ENCODE measurements at places on chromosomes 7 and 10. TPM values are rescaled to one million over a fixed set of nuclear protein-coding genes. Genes with fewer than 3 reads are reported as not detected.

Gene LRMDA
- 16.3 TPM for total RNA-seq

Gene RAB18
- 115 TPM for total RNA-seq

Gene CPXM2
- 1.5 TPM for total RNA-seq

Gene HOXA4
- total RNA-seq, result 3.4 TPM

Gene CRPPA
- total RNA-seq, result 3.6 TPM

Gene ITIH5
- 7.0 TPM for total RNA-seq

DNA sequence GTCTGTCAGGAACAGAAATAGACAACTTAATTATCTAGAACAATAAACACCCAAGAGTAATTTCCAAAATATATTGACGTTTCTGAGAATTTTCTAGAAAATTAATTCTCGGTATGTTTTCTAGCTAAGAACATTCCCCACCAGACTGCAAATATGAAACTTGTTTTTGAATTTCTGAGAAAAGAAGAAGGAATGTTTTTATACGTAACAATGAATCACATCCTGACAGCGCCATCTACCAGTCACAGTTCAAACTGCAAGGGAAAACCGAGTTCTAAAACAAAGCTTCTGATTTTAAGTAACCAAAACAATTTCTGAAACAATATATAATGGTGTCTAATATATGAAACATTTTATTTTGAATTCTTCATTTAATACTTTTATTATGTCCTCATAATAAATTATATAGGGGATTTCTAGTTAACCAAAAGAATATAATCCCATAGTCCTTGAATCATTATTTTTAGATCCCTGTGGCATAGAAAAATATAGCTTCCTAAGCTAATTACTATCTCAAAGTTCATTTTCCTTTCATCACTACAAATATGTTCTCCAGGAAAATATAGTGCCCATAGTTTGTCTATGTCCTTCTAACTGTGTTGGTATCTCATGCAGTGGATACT, 34.5 kb upstream of the MEOX2 start:
- H3K4me1 ChIP-seq, result no peaks in the 10 kb centered on the region
- H3K27me3 ChIP-seq, result no peaks in the 10 kb centered on the region
- H3K36me3 ChIP-seq, result no peaks in the 10 kb centered on the region
- no peak overlapping the region for H3K27ac ChIP-seq
- no peak overlapping the region for H3K4me3 ChIP-seq

DNA sequence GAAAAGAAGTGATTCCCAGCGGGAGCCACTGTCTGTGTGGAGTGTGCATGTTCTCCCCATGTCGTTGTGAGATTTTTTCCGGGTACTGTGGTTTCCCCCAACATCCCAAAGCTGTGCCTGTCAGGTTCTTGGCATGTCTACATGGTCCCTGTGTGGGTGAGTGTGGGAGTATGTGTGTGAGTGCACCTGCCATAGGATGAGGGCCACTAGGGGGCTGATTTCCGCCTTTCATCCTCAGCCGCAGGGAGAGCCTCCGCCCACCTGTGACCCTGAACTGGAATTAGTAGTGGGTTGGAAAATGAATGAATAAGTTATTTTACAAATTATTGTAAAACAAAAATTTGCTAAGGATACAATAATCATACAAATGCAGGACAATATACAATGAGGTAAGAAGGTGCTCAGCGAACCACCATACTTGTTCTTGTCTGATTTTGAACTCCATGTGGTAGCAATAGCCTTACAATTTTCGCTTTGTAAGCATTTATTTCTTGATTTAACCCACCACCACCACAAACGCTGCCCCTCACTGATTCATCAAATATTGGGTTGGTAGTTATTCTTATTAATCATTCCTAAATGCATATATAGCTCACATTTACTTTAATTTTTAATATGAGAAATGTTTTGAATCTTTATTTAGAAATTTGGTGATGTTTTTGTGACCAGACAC, 641.2 kb upstream of the VSTM2A start:
- no peak for DNase-seq
- H3K27ac ChIP-seq, result no peak overlapping the region
- no peaks in the 10 kb centered on the region for H3K36me3 ChIP-seq
- H3K27me3 ChIP-seq, result no peaks in the 10 kb centered on the region

GRCh38 chr7:135185471-135186260, 15.2 kb upstream of the CYREN start:
- H3K4me1 ChIP-seq, result no peaks in the 10 kb centered on the region
- DNase-seq, result no peak
- no peaks in the 10 kb centered on the region for H3K27me3 ChIP-seq
- H3K4me3 ChIP-seq, result no peak overlapping the region

DNA sequence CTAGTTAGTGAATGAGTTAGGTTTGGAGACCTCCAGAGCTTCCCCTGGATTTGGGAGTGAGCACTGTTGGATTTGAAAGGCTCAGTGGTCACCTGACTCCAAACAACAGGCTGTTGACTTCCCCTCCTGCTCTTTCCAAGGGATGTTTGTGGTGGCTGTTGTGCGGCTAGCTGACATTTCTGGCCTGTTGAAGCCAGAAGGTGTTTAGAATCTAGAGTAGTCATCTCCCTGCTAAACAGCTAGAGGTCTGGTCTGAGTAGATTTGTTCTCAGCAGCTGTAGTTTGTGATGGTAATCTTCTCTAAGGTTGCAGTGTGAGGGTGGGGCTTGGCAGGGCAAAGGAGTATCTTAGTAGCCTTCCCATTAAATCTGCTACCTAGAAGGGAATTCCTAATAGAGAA, 30.1 kb downstream of the BPGM start:
- no peak for DNase-seq
- H3K36me3 ChIP-seq, result no peaks in the 10 kb centered on the region
- H3K4me1 ChIP-seq, result no peaks in the 10 kb centered on the region

DNA sequence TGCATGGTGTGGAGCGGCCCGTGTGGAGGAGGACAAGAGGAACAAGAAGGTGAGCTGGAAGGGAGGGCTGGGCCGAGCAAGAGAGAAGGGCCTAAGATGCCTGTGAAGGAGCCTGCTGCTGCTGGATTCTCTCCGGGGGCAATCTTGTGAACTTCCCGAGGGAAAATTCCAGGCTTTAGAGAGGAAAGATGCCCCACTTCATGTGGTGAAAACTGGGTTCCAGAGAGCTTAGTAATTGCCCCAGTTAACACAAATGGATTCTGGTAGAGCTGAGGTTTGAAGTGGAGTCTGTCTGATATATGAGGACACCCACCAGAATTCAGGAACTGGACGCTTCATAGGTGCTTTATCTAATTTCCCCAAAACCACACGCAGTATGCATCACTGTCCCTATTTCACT, 114.1 kb upstream of the ZMIZ1 start:
- no peak for DNase-seq
- no peaks in the 10 kb centered on the region for H3K27me3 ChIP-seq
- no peak overlapping the region for H3K4me3 ChIP-seq
- no peaks in the 10 kb centered on the region for H3K36me3 ChIP-seq
- no peak overlapping the region for H3K27ac ChIP-seq
- H3K4me1 ChIP-seq, result peaks cover 7% of the 10 kb centered on the region

GRCh38 chr10:82267960-82268359, 393.0 kb downstream of the NRG3 start:
- H3K4me3 ChIP-seq, result no peak overlapping the region
- no peak for DNase-seq
- no peaks in the 10 kb centered on the region for H3K4me1 ChIP-seq
- H3K27ac ChIP-seq, result no peak overlapping the region
- no peaks in the 10 kb centered on the region for H3K27me3 ChIP-seq

GRCh38 chr10:11993834-11994468, 48.7 kb downstream of the UPF2 start:
- no peak overlapping the region for H3K4me3 ChIP-seq
- H3K27me3 ChIP-seq, result no peaks in the 10 kb centered on the region

GRCh38 chr10:70477661-70478162, 855 bp upstream of the PALD1 start:
- H3K4me1 ChIP-seq, result peaks cover 42% of the 10 kb centered on the region
- DNase-seq, result no peak
- H3K36me3 ChIP-seq, result no peaks in the 10 kb centered on the region
- H3K27me3 ChIP-seq, result peaks cover 3% of the 10 kb centered on the region
- H3K4me3 ChIP-seq, result peak overlapping the region; percentile 52
- no peak overlapping the region for H3K27ac ChIP-seq

DNA sequence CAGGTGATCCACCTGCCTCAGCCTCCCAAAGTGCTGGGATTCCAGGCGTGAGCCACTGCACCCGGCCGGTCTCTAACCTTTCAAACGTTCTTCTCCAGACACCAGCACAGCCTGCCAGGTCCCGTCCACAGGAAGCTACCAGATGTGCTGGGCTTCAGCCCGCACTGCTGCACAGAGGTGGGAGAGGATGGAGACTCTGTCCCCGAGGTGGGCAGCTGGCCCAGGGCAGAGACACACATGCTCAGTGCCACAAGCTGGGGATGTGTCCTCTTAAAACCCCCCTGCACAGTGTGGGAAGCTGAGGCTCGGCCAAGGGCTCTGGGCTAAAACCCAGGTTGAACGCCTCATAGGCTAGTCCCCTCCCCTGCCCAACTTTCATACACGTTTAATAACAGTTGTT, 9.4 kb downstream of the NUDT1 start:
- no peak overlapping the region for H3K4me3 ChIP-seq
- H3K27me3 ChIP-seq, result no peaks in the 10 kb centered on the region
- no peak overlapping the region for H3K27ac ChIP-seq
- no peak for DNase-seq
- peaks cover 24% of the 10 kb centered on the region for H3K4me1 ChIP-seq

DNA sequence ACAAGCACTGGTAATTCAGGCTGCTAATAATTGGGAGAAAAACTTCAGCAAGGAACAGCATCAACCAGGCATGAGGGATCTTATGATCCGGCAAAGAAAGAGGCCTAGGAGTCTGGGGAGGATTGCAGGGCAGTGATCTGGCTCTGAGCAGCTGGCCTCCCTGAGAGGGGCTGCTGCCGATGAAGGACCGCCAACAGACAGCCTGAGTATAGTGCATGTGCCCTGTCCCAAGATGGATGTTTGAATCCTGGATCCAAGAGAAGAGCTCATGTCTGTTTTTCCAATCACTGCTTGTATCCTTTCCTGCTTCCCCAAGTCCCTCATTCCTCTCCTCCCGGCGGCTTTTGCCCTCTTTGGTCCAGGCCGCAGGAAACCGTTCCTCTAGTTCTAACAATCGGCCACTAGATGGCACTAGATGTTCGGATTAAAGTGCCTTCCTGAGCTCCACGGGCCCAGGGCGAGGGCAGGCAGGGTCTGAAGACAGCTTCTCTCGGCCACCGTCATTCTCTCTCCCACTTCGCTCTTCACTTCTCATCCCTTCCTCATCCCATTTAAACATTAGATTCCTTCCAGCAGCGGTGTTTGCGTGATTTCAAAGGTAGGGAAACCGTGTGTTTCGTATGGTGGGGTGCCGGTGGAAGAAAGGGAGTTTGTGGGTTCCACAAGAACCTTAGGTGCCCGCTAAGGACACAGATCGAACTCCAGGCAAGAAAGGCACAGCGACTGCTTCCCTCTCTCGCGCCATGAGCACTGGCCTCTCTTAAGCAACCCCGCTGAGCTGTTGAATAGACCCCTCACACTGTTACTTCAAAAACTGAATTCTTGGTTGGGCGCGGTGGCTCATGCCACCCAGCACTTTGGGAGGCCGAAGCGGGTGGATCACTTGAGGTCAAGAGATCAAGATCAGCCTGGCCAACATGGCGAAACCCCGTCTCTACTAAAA, 82.4 kb downstream of the ADCYAP1R1 start:
- H3K4me3 ChIP-seq, result no peak overlapping the region
- DNase-seq, result peak; percentile 55
- no peaks in the 10 kb centered on the region for H3K36me3 ChIP-seq
- H3K27ac ChIP-seq, result no peak overlapping the region
- H3K27me3 ChIP-seq, result no peaks in the 10 kb centered on the region

DNA sequence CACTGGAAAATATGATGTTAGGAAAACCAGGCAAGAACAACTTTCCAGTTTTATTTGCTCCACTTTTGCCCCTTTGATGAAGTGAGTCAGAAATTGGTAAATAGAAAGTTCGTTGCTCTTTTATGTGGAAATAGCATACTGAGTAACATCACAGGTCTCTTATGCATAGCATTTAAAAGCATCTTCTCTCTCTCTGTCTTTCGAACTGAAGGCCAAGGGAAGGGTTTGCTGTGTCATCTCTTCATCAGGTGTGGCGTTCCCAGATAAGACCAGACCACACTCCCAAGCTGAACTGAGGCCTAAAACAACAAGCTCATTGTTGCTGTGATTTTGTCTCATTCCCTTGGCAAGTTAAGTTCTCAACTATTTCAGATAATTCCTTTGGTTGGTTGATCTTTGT, 131.8 kb upstream of the GRB10 start:
- no peak overlapping the region for H3K4me3 ChIP-seq
- no peaks in the 10 kb centered on the region for H3K27me3 ChIP-seq
- H3K4me1 ChIP-seq, result no peaks in the 10 kb centered on the region
- H3K27ac ChIP-seq, result no peak overlapping the region
- no peaks in the 10 kb centered on the region for H3K36me3 ChIP-seq
- DNase-seq, result no peak

DNA sequence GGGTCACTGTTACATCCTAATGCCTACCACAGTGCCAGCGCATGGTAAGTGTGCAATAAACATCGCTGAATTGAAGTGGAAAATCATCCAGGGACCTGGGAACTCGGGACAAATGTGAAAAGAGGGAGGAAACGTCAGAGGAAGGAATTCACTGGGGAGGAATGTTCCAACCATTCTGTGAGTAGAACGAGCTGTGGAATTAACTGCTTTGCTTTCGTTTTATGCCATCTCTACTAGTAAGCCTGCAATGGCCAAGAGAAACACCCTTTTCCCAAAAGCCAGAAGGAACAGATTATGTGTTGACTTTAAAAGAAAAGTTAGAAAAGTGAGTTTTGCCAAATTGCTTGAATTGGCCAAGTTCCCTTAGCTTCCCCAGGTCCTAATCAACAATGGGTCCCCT, 1044.9 kb downstream of the TYW1 start:
- DNase-seq, result no peak
- no peak overlapping the region for H3K4me3 ChIP-seq
- no peak overlapping the region for H3K27ac ChIP-seq
- no peaks in the 10 kb centered on the region for H3K36me3 ChIP-seq
- no peaks in the 10 kb centered on the region for H3K4me1 ChIP-seq
- H3K27me3 ChIP-seq, result no peaks in the 10 kb centered on the region

- H3K4me1 ChIP-seq, result peaks cover 53% of the 10 kb centered on the region
- DNase-seq, result peak; percentile 69
- peak overlapping the region; percentile 75 for H3K27ac ChIP-seq
- H3K36me3 ChIP-seq, result no peaks in the 10 kb centered on the region
- no peaks in the 10 kb centered on the region for H3K27me3 ChIP-seq
Observed at GRCh38 chr10:14659626-14660196, 115.0 kb downstream of the FAM107B start.

GRCh38 chr10:44961931-44962750, 2.5 kb downstream of the RASSF4 start:
- H3K27ac ChIP-seq, result no peak overlapping the region
- no peaks in the 10 kb centered on the region for H3K36me3 ChIP-seq
- H3K4me1 ChIP-seq, result peaks cover 92% of the 10 kb centered on the region
- no peaks in the 10 kb centered on the region for H3K27me3 ChIP-seq
- peak overlapping the region; percentile 54 for H3K4me3 ChIP-seq

- no peak overlapping the region for H3K27ac ChIP-seq
- no peaks in the 10 kb centered on the region for H3K27me3 ChIP-seq
- no peaks in the 10 kb centered on the region for H3K4me1 ChIP-seq
Observed at GRCh38 chr7:34845666-34846361, 187.8 kb downstream of the NPSR1 start.

Data from left lung (tissue), 14 donors.